MV-4-11 (cell line): ENCODE measurements at places on chromosomes 1 and 21.

DNA sequence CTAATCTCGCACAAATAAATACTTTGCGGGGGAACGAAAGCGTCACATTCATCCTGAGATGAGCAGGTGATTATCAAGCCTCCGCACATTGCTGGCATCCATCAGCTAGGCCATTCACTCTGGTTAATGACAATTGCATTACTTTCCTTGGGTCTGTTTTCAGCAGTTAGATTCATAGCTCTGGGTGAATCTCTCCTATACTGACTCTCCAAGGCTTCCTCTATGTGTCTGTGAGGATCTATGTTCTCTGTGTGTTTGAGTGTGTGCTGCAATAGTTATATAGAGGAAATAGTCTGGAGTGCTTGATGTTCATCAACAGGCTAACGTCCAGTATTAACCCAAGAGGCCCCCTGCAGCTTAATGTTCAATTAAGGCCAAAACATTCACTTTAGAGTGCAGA lies 133.0 kb upstream of the CTTNBP2NL start:
- DNase-seq, result no peak

- DNase-seq, result no peak
Measured at GRCh38 chr1:11481019-11481418, 2.1 kb downstream of the DISP3 start.

DNA sequence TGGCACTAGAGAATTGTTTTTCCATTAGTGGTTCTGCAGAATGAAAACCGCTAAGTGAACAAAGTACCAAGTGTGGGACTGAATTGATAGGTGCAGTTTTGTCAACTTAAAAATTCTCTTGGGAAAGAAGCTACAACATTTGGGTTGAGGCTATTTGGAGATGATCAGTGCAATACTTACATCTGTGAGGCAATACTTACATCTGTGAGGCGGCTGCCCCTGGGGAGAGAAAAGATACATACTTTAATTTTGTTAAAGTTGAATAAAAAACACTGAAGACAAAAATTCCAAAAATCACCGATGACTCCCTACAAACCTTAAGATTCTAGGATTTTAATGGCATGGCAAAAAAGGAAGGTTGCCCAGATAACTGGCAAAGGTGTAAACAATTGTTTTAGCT lies 1.7 kb downstream of the CFAP410 start:
- DNase-seq, result no peak

- no peak for DNase-seq
Measured at GRCh38 chr1:168422203-168422847, 121.5 kb downstream of the XCL2 start.

DNA sequence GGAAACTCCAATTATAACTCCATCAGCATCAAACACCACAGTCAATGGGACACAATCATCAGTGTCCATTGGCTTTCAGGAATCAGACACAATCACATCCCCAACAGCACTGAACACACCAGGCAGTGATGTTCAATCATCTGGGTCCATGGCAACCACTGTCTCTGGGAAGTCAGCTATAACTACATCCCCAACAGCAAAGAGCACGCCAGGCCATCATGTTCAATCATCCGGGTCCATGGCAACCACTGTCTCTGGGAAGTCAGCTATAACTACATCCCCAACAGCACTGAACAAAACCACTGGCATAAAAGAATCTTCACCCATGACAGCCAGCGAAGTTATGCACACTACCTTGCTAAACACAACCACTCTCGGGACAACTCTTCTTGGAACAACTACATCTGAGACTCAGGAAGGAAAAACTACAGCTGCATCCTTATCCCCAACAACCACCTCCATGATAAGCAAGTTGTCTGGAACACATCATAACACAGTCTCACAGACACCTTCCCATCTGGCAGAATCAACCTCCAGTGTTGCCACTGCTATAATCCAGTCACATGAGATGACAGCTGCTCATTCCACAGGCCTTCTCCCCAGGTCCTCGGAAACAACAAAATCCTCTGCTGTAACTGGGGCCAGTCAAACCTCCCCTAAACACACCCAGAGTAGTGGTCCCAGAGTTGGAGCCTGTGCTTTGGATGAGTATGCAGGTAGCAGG lies 19.9 kb downstream of the CATSPER4 start:
- no peak for DNase-seq

DNA sequence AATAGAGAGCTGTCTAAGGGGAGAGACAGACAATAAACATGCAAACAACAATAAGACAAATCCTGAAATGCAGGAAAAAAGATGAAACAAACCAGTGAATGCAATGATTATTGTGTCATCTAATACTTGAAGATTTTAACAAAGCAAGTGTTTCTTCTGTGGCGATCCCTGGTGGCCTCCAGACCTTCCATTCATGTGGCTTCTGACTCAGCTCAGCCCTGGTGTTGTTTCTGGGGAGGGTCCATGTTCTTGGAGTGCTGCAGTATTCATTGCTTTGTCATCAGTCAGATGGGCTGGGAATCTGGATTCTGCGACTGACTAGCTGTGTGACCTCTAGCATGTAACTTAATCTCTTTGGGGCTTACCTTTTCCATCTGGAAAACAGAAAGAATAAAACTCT lies 1.5 kb upstream of the C2CD4D start:
- DNase-seq, result no peak

GRCh38 chr21:33368124-33368523 lies 35.1 kb upstream of the IFNGR2 start:
- peak; percentile 77 for DNase-seq

DNA sequence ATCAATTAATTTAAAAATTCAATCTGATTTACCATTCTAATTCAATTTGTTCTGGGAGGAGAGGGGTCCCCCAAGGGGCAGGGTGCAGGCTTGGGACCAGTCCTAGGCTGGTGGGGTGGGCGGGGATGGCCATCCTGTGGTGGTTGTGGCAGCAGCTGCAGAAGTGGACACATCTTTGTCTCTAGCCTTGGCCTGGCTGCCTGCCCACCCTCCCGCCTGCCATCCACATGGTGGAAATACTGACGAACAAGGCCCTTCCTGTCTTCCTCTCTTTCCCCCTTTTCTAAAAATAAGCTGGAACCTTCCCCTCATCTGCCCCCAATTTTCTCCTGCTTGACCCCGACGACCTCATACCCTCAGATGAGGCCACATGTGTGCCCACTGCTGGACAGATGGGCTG lies 130.9 kb downstream of the FOXD2 start:
- DNase-seq, result no peak

DNA sequence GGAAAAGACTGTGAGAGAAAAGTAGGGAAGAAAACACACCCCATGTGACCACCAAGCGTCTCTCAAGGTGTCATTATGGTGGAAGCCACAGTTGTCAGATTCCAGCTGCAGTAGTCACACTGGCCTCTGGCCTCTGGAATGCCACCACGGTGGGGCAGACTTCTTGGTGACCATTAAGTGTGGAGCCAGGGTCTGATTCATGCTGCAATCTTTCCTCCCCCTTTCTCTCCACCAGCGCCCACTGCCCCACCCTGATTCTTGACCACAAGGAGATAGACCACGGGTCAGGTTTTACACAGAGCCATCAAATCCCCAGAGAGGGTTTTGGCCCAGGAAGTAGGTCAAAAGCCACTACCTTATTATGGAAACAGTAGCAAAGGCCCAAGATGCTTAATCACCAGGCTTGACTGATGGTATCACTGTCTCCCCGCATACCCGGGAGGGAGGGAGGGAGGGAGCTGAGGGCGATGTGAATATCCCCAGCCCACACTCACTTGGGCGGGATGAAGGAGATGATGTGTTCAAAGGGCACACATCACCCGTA lies 52.7 kb upstream of the GRHL3 start:
- DNase-seq, result no peak

DNA sequence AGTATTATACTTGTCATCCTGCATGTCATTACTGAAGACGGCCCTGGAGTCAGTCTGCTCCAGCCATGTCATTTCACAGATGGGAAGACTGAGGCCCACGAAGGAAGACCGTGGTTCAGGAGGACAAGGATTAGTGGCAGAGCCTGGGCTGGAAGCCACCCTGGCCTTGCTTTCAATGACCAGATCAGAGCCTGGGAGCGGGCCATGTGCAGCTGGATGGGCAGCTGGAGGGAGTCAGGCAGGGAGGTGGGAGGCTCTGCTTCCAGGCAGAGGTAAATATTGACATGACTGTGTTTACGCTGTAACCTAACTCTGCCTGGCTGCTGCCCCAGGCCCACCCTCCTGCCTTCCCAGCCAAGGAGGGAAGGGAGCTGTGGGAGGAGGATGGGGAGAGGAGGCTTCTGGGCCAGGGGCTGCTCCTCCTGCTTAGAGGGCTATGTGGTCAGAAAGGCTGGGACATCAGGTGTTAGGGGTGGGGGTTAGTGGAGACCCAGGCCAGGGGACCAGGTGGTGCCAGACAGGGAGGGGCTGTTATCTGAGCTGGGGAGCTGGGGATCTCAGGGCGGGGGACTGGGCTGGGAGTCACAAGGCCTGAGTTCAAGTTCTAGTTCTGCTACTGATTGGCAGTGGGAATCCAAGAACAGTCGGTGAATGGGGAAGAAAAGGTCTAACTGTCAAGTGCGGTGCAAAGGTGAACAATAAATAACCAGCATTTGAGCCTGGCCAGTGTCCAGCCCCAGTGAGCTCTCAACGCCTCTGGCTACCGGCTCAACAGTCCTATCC lies 48.5 kb upstream of the ECE1 start:
- no peak for DNase-seq

DNA sequence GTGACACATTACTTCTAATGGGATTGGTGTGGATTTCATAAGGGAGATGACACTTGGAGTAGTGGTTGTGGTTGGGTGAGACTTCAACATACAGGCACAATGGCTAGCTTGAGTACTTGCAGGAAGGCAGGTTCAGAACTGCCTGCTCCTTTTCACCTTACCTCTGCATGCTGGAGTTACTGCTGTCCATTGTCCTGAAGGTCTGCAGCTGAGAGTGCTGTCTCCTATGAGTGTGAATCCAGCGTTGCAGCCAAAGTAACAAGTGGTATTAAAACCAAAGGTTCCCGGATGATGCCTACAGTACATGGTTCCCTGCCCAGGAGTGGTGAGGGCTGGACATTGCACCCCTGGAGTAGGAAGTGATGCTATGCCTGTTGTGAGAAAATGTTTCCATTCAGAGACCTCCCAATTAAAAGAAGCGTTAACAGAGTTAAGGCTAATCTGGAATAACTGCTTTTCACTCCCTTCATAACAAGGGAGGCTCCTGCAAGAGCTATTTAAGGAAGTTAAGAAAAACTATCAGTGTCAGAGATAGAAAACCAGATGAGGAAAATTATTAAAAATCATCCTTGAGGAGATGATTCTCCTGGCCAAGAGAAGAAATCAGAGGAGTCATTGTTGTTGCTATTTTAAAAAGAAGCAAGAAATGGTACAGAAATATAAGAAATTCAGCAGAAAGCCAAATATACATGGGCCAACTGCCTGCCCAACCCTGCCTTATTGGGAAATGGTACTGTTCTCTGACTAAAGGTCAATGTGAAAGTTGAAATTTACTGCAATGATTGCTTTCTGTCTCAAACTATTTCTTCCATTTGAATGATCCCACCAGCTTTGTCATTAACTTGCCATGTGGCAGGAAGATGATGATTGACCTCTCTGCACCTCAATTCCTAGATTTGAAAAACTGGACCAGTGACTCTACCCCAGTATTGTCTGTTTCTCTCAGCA lies 9.8 kb upstream of the F5 start:
- no peak for DNase-seq

DNA sequence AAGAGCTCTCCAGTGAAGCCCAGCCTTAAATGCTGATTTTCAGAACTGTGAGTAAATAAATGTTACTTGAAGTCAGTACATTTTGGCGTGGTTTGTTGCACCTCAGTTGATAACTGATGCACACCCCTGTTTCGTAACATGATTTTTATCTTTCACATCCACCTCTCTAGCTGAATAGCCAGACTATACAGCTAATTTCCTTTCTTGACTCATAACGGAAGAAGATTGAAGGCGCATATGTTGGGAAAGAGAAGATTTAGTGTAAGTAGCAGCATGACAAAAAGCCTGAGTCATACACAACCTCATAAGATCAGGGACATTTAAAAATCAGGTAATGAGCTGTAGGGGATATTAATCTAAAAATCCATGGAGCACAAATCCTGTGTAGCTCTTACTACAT lies 716.2 kb upstream of the ZP4 start:
- DNase-seq, result peak; percentile 92

DNA sequence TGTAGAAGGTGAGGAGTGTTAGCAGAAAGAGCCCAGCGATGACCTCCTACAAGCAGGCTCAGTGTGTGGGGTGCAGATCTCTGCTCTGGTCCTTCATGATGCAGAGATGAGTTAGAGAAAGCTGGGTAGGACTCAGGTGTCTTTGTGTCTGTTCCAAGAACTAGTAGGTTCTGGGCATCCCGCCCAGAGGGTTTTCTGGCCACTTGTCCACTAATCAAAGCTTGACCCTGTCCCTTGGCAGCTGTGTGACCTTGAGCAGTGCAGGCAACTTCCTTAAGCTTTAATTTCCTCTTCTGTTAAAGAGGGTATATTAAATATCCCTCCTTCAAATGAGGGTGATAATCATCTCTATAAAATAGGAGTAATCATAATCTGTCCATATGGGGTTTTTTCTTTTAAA lies 54.7 kb upstream of the WNT4 start:
- no peak for DNase-seq

DNA sequence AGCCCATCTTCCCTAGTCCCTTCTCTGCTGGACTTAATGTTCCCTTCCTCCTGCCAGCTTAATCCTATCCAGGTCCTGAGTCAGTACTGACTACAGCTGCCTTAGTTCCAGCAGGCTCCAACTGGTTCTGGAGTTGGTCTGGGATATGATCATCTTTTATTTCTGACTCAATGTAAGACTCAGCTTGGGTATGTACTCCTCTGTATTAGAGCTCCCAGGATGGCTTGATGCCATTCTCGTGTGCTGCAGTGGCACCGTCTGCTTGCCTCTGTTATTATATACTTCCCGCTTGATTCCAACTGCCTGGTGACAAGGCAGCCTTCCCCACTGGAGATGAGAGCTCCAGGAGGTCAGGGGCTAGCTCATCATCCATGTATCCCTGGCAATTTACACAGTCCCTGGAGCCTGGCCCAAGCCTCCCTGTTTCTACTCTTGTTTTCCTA lies 164.4 kb upstream of the DPT start:
- no peak for DNase-seq

DNA sequence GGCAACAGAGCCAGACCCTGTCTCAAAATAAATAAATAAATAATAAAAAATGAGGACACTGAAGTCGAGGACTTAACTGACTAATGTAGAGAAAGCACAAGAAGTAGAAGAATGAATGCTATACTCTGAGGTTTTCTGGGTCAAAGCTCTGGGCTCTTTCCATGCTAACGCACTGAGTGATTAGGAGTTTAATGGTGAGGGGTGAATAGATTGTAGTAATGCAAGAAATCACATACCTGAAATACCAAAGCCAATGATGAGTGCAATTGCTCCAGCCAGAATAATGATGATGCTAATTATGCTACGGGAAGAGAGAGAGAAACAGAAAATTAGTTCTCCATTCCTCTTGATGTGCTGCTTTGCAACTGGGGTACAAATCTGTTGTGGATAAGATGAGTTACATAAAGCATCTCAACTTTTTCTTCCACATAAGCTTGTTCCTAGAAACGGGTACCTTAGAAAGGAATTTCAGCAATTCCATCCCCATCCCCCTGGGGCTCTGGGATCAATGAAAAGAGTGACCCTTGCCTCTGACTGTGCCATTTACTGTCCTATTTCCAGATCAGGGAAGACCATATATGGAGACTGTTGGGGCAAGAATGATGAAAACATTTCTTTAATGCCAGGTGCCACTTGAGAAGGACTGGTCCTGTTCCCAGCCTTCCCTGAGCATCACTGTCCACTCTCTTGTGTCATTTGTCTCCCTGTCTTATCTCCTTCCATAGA lies 40.7 kb downstream of the VTCN1 start:
- no peak for DNase-seq
